ENCODE measurements at places on chromosomes 4 and X. TPM values are rescaled to one million over a fixed set of nuclear protein-coding genes. Genes with fewer than 3 reads are reported as not detected.
A peak's percentile ranks its signal among the peaks of the same experiment; 100 is the strongest.

ADAMTS3 gene
- 2.8 TPM for total RNA-seq

NAP1L2 gene
- 1.8 TPM for total RNA-seq

DCAF4L1 gene
- not detected for total RNA-seq

MAGEA12 gene
- total RNA-seq = not detected

HSD17B13 gene
- total RNA-seq = not detected

HTRA3 gene
- total RNA-seq = 35.2 TPM

DCAF8L2 gene
- not detected for total RNA-seq

ALAS2 gene
- 26.3 TPM for total RNA-seq

BMP15 gene
- not detected for total RNA-seq

CXCL3 gene
- total RNA-seq = 1.4 TPM

CASP3 gene
- total RNA-seq = 54.6 TPM

FOXP3 gene
- 0.21 TPM for total RNA-seq

PDCL2 gene
- not detected for total RNA-seq

PDLIM5 gene
- total RNA-seq = 491 TPM

NEUROG2 gene
- not detected for total RNA-seq

CLTRN gene
- total RNA-seq = 1.0 TPM

MUC7 gene
- total RNA-seq = 140 TPM

NOX1 gene
- not detected for total RNA-seq

DNA sequence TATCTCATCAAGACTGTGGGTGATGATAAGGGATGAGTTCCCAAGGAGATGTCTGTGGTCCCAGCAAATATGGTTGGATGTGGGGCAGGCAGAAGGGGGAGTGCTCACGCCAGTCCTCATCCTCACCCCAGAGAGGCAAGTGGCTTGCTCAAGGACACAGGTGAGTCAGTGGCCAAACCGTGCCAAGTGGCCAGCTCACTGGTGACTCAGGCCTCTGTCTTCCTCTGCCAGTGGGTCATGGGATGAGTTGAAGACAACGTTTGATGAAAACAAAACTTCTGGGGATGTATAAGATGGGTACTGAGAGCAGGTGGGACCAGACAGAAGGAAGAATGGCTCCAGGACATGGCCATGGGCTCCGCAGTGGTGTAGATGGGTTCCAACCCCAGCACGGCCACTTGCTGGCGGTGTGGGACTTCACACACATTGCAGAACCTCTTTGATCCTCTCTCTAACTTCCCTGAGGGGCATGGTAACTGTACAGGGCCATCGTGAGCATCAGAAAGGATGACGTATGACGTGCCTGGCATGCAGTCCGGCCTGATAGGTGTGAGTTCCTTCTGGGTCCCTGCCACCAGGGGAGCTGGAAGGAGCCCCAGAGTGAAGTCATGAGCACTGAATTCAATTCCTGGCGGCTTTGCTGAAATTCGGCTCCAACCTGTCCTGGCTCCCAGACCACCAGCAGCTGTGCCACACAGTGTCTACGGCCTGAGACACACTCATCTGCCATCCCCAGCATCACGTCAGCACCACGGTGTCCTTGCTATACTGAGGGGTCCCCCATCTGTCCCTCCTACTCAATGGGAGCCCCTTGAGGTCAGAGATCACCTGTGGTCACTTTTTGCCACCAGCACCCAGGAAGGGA lies 41.3 kb upstream of the GPR78 start:
- no peak for DNase-seq

DNA sequence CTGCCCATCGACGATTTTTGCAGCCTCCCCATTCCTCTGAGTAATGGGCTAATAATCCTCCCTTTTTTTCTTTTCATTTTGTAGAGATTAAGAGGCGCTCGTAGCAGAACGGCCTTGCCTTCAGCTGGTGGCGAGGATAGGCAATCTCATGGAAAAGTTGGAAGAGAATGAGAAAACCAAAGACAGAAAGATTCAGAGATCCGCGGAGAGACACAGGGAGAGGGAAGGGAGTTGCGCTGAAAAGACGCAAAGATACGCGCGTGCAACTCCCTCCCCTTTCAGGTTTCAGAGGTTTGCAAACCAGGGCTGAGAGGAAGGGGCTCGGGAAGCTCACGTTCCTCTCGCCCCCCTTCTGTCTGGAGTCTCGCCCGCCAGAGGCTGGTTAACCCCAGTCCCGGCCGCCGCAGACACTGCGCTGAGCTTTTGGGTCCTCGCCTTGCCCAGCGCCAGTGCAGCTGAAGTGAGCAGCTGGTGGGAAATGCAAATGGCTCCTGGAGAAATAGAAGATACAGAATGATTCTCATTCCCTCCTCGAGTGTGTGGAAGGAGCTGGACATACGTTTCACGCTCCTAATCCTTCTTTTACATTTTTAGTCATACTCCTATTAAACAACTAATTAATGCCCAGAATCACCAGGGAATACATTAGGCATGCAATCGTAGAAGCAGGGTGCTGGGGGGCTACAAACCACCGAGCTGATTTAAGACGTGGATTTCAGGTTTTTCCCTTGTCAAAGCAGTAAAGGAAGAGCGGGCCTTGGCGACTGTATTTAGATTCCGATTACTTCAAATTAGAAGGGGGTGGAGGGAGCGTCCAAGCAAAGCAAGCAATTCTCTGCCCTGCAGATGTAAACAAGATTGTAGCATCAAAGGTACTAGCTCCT lies 16.6 kb upstream of the PITX2 start:
- peak; percentile 70 for DNase-seq

DNA sequence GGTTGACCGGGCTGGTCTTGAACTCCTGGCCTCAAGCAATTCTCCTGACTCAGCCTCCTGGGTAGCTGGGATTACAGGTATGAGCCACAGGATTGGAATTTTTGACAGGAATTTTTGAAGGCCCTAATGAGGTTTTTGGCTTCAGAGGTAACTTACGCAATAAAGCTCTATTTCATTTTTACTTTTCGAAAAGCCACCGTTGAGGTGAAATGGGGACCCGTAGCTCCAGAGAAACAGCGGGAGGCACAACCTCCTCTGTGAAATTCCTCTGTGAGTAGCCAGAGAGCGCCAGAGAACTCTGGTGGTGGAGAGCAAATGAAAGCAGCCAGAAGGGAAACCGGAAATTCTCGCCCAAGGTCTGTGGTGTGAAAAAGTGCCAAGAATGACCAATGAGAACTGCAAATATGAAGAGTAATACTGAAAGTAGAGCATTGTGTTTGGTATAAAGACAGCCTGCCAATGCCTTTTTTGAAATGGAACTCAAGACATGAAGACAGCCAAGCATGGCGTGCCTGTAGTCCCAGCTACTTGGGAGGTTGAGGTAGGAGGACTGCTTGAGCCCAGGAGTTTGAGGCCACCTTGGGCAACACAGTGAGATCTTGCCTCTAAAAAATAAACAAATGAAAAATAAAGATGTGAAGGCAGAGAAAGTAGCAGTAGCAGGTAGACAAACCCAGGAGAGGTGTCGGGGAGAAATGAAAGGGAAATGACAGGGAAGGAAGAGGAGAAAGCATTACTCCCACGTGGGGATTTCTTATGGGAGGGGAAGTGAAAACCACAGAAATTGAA lies 33.0 kb upstream of the TMEM131L start:
- peak; percentile 56 for DNase-seq

DNA sequence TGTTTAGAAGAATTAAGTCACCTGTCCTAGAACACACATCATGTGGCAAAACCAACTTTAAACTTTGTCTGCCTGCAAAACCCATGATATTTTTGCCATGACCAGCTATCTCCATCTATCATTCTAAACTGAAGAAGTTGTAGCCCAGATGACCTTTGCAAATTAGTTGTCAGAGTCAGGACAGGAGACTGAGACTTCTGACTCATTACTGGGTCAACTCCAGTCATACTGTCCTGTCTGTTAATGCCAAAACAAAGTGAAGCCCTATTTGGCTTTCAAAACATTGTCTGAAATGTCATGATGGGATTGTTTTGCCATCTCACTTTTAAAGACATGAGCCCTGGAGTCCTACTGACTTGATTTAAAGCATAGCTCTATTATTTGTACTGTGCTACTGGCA lies 365.7 kb upstream of the CPEB2 start:
- DNase-seq = no peak

GRCh38 chr4:141158219-141158618 lies 24.9 kb upstream of the RNF150 start:
- DNase-seq = peak; percentile 72

DNA sequence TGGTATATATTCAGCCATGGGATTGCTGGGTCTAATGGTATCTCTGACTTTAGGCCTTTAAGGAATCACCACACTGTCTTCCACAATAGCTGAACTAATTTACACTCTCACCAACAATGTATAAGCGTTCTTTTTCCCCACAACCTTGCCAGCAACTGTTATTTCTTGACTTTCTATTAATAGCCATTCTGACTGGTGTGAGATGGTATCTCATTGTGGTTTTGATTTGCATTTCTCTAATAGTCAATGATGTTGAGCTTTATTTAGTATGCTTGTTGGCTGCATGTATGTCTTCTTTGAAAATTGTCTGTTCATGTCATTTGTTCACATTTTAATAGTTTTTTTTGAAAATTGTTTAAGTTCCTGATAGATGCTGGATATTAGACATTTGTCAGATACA lies 235.2 kb downstream of the HEPH start:
- DNase-seq = no peak

GRCh38 chrX:39438603-39439602 lies 637.6 kb downstream of the MID1IP1 start:
- DNase-seq = no peak

DNA sequence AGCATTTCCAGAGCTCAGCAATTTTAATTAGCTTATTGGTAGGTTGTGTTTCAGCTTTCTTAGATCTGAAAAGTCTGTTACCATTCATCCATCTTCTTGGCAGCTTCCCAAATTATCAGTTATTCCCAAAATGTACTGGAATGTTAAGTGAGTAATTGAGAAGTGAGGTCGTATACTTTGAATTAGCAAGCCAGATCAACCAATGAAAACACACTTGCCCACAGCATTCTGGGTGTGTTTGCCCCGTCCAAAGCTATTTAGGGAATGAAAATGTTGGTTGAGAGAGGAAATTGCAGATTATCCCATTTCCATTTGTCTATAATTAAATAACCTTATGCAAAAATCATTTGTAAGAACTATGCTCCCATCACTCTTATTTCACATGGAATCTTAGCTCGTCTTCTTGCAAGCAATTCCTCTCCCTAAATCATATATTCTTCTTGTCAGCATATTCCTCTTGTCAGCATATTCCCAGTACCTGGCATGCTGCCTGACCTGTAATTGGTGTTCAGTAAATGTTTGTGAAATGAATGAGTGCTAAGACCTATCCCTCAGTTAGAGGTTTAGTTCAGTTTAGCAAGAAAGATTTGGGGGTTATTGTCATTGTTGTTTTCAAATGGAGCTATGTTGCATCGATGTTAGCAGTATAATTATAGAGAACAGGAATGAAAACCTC lies 23.3 kb upstream of the ANTXR2 start:
- DNase-seq = peak; percentile 36

GRCh38 chr4:87523307-87523706 lies 5.9 kb downstream of the SPARCL1 start:
- DNase-seq = no peak

DNA sequence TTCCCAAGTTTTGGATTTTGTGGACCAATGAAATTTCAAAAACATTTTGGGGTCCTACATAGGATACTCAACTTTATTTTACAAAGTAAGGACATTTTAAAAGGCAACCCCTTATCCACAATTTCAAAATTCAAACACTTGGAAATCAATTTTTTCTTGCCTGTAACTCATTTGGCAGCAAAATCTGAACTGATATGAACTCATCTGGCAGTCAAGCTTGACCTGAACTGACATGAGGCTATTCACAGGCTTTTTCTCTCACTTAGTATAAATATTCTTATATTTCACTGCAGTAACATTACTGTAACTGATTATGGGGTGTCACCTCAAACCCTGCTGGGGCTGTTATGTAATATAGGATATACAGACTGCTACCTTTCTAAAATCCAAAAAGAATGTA lies 116.1 kb downstream of the KLHL13 start:
- DNase-seq = no peak

GRCh38 chr4:125060376-125060775 lies 254.4 kb upstream of the FAT4 start:
- no peak for DNase-seq

DNA sequence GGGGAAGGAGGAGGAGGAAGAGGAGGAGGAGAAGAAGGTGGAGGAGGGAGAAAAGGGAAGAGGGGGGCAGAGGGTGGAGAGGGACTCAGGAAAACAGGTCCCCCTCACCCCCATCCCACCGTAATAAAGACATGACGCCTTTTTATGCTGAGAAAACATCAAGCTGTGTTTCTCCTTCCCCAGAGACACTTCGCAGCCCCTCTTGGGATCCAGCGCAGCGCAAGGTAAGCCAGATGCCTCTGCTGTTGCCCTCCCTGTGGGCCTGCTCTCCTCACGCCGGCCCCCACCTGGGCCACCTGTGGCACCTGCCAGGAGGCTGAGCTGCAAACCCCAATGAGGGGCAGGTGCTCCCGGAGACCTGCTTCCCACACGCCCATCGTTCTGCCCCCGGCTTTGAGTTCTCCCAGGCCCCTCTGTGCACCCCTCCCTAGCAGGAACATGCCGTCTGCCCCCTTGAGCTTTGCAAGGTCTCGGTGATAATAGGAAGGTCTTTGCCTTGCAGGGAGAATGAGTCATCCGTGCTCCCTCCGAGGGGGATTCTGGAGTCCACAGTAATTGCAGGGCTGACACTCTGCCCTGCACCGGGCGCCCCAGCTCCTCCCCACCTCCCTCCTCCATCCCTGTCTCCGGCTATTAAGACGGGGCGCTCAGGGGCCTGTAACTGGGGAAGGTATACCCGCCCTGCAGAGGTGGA lies 45.3 kb upstream of the SHOX start:
- no peak for DNase-seq

DNA sequence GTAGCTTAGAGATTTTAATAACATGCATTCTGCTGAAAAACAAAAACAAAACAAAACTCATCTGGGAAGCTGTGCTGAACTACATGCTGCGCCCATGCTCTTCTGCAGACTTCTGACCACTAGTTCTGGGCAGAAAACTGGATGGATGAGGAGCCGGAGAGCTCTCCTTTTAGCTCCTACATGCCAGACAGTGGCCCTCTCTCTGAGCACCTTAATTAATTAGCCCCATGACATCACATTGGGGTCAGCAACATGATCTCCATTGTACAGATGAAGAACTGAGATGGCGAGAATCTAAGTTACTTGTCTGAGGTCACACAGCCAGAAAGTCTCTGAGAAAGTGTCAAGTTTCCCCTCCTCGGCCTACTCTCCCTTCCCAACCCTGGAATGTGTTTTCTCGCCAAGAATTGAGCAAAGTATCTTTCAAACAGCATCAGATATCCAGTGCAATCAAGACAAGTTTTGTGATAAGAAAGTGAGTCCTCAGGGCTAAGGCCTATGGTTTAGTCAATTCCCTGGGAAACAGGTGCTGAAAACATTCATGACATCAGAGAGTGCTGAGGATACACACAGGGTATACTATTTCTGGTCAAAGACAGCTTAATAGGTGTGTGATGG lies 21.6 kb downstream of the SCD5 start:
- DNase-seq = no peak

DNA sequence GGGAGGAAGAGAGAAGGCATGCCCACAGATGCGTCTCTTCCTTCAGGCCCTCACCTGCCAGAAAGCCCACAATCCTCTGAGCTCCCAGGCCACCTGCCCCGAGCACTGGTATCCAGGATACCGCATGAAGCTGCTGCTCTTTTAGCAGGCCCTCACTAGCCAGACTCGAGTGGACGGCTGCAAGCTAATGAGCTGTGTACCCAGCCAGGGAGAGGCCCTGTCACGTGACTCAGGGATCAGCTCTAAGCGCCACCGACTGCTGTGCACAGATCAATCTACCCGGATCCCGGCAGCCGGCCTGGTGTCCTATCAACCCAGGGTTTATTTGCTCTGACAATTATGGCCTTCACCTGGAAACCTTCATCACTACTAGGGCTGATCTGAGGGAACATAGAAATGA lies 39.0 kb downstream of the BCOR start:
- DNase-seq = peak; percentile 27

- no peak for DNase-seq
Observed at GRCh38 chr4:150789864-150790263, 207.9 kb downstream of the MAB21L2 start.

GRCh38 chr4:128031756-128032384 lies 29.2 kb upstream of the LARP1B start:
- no peak for DNase-seq

Measured in tongue (tissue), 3 donors.